ENCODE measurements at places on chromosomes 11 and 22.

- no peak for DNase-seq
Observed at GRCh38 chr11:30585892-30586250, 282 bp downstream of the MPPED2 start.

DNA sequence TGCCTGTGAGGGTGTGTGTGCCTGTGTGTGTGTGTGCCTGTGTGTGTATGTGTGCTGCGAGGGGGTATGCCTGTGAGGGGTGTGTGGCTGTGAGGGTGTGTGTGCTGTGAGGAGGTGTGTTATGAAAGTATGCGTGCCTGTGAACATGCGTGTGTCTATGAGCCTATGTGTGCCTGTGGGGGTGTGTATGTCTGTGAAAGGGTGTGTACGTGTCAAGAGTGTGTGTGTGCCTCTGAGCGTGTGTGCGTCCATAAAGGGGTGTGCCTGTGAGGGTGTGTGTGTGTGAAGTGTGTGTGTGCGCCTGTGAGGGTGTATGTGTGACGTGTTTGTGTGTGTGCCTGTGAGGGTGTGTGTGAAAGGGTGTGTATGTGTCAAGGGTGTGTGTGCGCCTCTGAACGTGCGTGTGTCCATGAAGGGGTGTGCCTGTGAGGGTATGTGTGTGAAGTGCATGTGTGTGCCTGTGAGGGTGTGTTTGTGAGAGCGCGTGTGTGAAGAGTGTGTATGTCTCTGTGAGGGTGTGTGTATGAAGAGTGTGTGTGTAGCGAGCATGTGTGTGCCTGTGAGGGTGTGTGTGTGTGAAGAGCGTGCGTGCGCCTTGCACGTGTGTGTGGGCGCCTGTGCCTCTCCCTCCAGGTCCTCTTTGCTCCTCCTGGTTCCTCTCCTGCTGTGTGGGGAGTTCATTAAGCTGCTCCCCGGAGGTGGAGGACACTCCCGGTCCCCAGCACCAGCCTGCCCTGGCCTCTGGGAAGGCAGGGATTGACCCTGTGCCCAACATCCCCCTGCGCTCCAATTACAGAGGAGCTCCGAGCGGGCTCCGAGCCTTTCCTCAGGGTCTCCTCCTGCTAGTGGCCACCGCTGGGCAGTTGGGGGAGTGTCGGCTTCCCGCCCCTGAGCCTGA lies 53.3 kb downstream of the CACNA1I start:
- no peak for DNase-seq

- no peak for DNase-seq
Observed at GRCh38 chr11:95267601-95268213, 36.7 kb upstream of the SESN3 start.

- DNase-seq, result no peak
Observed at GRCh38 chr11:69059985-69060384, 11.3 kb downstream of the TPCN2 start.

GRCh38 chr22:45205276-45205925 lies 35.3 kb downstream of the KIAA0930 start:
- DNase-seq, result no peak

- DNase-seq, result no peak
Observed at GRCh38 chr11:9214765-9215164, 50.4 kb downstream of the DENND5A start.
